ENCODE measurements at places on chromosomes 12 and 14.

- peak; percentile 70 for DNase-seq
Observed at GRCh38 chr14:37230551-37231194, 32.9 kb downstream of the MIPOL1 start.

DNA sequence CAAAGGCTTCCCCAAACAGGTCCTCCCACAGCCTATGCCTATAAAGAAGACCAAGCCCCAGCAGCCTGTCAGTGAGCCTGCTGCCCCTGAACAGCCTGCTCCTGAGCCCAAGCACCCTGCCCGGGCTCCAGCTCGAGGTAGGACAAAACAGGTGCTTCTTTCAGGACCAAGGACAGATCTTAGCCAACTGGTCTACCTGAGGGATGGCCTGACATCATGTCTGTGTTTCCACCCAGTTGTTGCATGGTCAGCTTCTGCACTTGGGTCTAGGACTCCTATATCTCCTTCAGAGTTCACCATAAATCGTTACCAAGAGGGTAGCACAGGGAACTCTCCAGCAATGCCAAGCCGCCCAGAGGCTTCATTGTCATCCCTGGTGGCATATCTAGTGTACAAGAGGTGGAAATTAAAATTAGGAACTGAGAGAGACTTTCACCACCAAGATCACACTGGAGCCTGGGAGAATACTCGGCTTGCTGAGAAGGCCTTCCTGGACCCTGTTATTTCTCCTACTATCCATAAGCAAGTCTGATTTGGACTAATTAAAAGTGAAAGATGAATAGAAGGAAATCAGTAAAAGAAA, 38.2 kb upstream of the OAS1 start:
- no peak for DNase-seq

- DNase-seq: no peak
Observed at GRCh38 chr14:68608574-68608962, 184.3 kb downstream of the ZFP36L1 start.

DNA sequence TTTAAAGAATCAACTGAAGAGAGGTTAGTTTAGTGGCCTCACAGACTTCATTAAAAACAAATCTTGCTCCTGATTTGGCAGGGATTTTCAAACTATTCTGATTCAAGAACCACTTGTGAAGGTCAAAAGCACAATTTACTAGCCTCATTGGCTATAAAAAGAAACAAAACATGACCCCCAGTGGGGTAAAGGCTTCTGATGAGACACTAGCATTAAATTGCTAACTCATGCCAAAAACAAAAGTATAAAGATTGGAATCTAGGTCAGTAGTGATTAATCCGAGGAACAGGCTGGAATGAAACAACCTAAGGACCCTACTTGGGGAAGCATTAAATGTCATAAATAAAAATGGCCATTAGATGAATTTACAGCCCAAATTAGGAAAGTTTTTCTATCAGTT, 312.3 kb downstream of the PAWR start:
- DNase-seq: no peak

GRCh38 chr12:32494656-32495055, 95.3 kb downstream of the FGD4 start:
- no peak for DNase-seq

GRCh38 chr14:91396013-91396660, 21.5 kb downstream of the CCDC88C start:
- no peak for DNase-seq

GRCh38 chr12:47039079-47039478, 40.3 kb upstream of the PCED1B start:
- DNase-seq: no peak

- no peak for DNase-seq
Observed at GRCh38 chr12:101908395-101908794, 31.0 kb downstream of the DRAM1 start.

GRCh38 chr14:91328313-91329050, 84.0 kb upstream of the GPR68 start:
- DNase-seq: no peak

DNA sequence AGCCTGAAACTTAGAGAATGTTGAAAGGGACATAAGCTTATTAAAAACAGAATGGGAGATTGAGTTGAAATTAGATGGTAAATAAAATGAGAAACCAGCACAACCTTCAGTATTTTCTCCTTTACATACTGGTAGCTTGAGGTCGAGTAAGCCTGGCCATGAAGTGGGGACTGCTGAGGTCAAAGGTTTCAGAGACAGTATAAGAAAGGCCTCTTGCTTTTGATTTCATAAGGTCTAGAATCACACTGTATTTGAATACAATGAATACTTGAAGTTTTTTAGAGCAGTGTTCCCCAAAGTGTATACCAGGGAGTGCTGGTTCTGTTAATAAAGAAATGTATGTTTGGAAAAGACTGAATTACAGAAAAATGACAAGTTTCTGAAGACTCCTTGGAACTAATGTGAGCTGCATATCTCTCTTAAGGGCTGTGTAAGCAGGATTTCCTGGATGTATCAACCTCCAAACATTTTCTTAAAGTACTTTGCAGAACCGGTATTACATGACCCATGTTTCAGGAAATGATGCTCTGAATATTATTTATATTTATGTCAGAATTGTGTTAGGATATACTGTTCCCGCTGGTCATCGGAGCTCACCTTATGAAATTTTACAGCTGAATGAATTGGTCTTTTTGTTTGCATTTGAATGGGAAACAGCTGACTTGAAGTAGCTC, 85.0 kb downstream of the AKAP6 start:
- DNase-seq: no peak

- DNase-seq: no peak
Observed at GRCh38 chr12:8036346-8036745, 3.8 kb downstream of the FOXJ2 start.

DNA sequence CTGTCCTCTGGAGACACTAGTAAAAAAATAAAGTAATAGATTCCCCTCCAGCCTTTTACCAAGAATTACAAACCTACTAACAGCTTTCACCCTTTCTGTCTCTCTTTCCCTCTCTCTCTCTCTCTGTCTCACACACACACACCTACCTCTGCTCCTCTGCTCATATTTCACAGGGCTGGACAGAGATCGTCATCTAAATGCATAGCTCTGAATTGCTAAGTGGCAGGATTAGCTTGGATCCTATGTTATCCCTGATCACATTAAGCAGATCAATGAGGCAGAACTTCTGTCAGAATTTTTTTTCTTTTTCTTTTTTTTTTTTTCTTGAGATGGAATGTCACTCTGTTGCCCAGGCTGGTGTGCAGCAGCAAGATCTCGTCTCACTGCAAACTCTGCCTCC, 22.9 kb downstream of the VCPKMT start:
- no peak for DNase-seq

DNA sequence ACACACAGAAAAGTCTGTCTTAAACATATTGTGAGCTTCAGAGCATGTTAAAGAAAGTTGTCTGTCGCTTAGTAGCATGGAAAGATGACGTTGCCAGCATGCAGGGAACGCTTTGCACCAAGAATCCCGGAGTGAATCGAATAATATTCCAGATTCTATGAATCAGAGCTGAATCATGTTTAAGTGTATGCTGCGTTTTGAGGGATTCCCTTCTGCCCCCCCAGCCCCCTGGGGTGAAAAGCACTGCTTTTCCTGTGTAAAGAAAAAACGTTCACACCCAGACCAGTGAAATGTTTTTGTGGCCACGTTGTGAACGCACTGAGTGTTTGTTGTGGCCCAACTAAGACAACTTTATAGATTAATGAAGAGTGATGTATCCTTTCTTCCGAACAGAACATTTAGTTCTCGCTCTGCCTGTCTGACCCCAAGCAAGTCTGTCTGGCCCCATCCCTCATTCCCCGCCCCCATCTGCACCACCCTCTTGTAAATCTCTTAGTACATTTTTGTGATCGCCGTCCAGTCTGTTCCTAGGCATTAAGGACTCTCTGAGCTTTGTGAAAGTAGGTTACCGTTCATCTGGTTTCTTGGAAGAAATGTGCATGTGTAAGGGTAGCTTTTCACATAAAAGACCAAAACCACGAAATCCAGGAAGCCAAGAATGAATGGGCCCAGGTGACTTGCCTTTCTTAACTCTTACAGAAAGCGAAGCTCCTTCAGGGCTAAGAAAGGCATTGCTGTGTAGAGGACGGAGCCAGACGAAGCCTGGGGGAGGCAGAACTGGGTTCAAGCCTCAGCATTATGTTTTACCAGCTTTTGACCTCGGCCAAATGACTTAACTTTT, 103.0 kb downstream of the SAMD4A start:
- no peak for DNase-seq

GRCh38 chr12:24561882-24562770, 386.8 kb downstream of the BCAT1 start:
- peak; percentile 55 for DNase-seq

DNA sequence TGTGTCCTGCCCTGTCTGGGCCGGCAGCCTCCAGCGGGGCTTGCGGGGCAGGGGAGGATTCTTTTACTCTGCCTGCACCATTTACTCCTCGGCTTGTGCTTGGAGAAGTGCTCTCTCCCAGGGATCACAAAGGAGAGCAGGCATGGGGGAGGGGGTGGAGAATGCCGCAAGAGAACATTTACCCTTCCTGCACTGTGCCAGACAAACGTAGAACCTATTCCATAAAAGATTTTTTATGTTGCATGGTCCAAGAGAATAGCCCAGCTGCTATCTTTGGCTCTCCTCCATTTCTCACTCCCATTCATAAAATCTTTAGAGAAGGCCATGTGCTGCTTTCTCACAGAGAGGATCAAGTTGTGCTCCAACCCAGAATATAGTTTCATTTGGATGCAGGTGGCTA, 159.4 kb downstream of the SPTSSA start:
- peak; percentile 27 for DNase-seq

- no peak for DNase-seq
Observed at GRCh38 chr14:21556378-21557083, 23.3 kb downstream of the OR10G3 start.

DNA sequence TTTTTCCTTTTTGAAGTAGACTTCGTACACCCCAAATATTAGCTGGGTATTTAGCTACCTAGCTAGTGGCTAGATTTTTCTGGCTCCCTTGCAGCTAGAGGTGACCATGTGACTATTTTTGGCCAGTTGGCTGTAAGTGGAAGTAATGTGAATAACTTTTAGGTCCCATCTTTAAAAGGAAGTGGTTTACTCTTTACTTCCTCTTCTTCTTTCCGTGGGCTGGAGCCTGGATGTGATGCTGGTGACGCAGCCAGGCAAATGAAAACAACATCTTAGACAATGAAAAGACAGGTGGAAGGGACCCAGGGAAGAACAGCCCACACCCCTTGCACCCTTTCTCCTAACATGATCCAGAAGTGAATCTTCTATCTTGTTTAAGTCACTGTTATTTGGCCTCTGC, 245.5 kb downstream of the ATP23 start:
- no peak for DNase-seq

- DNase-seq: no peak
Observed at GRCh38 chr12:79841878-79842265, 93.0 kb downstream of the PPP1R12A start.

DNA sequence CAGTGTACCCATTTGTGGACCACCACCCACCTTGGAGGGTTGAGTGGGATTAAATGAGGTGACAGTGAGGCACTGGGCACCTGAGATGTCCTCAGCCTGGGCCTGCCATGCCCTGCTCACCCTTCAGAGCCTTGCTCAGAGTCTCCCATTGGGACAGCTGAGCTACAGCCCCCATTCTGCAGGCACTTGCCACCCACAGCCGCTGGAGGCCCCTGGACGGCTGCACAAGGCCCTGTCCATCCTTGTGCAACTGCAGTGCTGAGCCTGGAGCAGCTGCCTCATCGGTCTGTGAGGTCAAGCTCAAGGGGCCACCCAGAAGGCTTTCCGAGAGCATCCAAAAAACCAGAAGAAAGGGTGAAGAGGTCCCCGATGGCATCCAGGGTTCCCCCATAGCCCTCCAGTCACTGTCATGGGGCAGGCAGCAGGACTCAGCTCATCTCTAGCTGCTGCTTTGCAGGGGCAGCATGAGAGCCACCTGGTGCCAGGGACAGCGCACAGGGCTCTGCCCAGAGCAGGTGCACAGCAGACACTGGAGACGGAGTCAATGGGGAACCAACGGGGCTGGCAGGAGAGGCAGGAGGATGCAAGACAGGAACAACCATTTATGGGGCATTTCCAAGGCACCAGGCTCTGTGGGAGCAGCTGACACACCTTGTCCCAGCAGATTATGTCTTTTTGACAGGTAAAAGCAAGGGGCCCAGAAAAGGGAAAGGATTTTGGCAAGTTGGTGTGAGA, 84.6 kb downstream of the ARL6IP4 start:
- DNase-seq: no peak
